ENCODE measurements at places on chromosomes 7 and 10.
A peak's percentile ranks its signal among the peaks of the same experiment; 100 is the strongest.

DNA sequence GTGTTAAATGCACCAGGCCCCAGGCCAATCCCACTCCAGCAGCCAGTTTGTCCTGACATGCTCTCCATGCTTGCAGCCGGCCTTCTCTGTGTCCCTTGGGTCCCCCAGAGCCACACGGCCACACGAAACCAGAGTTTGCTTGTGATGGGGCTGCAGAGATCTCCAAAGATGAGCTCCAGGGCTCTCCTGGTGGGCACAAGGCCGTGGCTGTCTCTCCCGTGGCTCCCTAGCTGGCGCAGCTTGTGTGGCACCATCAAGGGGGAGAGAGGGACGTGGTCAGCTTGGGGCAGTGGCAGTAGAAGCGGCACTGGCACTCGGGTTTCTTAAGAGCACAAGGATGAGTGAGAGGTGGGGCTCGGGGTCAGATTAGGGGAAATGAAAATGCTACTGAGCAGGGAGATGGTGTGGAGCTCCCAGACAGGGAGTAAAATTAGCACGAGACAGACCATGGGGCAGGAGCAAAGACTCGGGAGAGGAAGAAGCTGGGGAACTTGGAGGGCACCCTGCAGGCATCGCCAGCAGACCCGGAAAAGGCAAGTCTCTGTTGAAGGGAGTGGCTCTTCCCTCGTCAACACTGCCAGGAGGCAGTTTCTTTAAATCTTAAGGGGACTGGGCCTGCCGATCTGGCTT is 572.5 kb upstream of the FOXK1 start:
- no peak for DNase-seq

DNA sequence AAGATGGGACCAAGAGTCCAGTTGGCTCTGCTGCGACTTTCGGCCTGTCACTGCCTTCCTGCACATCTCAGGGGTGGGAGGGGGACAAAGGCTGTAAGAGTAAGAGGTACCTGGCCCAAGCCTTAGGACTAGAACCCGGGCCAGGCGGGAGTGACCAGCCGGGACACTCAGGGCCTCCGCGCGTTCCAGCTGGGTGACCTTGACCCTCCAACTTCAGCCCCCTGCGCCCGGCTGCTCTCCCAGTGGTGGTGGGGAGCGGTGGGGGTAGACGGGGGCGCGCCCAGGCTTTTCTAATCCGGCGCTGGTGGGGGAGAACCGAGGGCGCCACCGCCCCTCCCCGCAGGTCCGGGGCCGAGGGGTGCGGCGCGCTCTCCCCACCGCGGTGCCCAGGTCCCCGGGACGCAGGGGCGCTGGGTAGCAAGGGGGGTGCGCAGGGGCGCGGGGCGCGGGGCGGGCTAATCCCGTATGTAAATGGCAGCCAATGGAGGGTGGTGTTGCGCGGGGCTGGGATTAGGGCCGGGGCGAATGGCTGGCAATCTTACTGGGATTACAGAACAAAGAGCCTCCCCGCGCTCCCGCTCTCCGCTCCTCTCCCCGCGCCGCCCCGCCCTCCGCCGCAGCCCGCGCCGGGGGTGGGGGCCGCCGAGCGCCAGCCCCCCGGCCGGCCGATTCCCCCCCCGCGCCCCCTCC is at the start of gene GTF2IRD1:
GTF2IRD1 (plus strand) TSS at position 585 of the 690 bp plus-strand sequence. CDS start 54,175 bp downstream, outside the sequence.
- peak; percentile 58 for DNase-seq

DNA sequence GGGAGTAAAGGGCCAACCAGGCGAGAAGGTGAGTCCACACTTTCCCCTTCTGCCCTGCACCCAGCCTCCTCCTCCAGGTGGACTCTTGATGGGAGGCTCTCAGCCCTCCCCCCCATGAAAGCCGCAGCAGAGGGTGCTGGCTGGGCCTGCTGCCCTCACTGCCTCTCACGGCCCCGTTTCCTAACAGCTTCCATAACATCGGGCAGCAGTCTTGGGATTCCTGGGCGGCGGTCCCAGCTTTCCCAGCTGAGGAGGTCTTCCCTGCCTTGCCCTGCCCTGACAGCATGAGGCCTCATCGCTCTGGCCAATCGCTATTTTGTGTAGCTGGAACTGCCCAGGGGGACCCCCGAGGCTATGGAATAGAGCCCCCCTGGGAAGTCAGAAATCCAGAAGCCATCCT is 76.3 kb downstream of the COL13A1 start:
- DNase-seq, result no peak

- DNase-seq, result no peak
These were observed 112.5 kb downstream of the EGFR start for GRCh38 chr7:55131142-55131929.

- no peak for DNase-seq
These were observed 47.7 kb downstream of the VIPR2 start for GRCh38 chr7:159096736-159097581.
